Activated T-cell treated with anti-CD3 and anti-CD28 coated beads, Interleukin-2, amount 50 U/mL, for 1 hour (primary cell): ENCODE measurements at places on chromosomes 11 and 22.

- no peak for DNase-seq
Measured at GRCh38 chr11:37390576-37391083, 792.6 kb upstream of the RAG2 start.

GRCh38 chr11:121057922-121058321, 34.0 kb downstream of the TBCEL start:
- DNase-seq: no peak

DNA sequence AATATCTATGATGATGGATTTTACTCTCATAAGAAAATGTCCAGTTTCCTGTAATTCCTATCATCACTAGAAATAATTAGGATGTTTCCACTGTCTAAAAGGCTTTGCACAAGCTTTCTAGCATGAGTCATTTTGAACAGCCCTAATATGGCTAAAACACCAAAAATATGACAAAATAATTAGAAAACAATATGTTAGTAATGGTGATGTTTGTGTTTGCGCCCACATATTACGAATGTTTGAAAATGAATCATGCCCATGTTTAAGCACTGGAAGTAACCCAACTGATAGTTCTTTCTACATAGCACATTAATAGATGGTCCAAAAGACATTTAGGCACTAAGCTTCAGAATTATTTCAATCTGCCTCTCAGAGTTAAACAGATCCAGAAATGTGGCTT, 96.0 kb downstream of the TRPC6 start:
- DNase-seq: no peak

DNA sequence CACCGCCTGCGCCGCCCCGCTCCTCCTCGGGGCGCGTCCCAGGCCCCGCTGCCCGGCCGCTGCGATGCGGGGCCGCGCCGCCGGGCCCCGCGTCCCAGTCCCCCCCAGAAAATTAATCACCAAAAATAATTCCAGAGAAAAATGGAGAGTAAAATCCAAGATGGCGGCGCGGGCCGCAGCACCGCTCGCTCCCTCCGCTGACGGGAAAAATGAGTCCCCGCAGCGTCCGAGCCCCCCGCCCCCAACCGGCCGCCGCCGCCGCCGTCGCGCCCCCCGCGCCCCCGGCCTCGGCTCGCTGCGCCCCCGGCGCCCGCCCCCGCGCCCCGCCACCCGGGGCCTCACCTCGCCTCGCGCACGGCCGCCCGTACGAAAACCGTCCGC, at the start of gene KMT5B:
KMT5B (minus strand) TSS at position 162 of the 381 bp plus-strand sequence. CDS start 23,220 bp downstream, outside the sequence.
- DNase-seq: no peak

DNA sequence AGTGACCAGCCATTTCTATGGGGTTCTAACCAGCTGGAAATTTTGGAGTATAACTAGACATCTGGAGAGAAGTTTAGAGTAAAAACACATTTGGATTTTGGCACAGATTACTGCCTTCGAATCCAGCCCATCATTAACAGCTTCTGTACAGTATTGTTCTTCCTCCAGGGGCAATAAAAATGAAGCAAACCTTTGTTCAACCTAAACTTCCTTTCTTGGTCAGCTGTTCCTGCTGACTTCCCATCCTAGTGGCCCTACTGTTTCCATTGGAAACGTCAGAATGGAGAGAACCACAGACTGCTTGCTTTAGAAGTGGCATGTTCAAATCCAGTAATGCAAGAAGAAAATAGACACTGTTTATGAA, 203.7 kb upstream of the MTMR2 start:
- DNase-seq: no peak

GRCh38 chr11:128448200-128448886, 139.0 kb downstream of the ETS1 start:
- no peak for DNase-seq

GRCh38 chr11:113877670-113878055, 2.3 kb upstream of the USP28 start:
- no peak for DNase-seq

DNA sequence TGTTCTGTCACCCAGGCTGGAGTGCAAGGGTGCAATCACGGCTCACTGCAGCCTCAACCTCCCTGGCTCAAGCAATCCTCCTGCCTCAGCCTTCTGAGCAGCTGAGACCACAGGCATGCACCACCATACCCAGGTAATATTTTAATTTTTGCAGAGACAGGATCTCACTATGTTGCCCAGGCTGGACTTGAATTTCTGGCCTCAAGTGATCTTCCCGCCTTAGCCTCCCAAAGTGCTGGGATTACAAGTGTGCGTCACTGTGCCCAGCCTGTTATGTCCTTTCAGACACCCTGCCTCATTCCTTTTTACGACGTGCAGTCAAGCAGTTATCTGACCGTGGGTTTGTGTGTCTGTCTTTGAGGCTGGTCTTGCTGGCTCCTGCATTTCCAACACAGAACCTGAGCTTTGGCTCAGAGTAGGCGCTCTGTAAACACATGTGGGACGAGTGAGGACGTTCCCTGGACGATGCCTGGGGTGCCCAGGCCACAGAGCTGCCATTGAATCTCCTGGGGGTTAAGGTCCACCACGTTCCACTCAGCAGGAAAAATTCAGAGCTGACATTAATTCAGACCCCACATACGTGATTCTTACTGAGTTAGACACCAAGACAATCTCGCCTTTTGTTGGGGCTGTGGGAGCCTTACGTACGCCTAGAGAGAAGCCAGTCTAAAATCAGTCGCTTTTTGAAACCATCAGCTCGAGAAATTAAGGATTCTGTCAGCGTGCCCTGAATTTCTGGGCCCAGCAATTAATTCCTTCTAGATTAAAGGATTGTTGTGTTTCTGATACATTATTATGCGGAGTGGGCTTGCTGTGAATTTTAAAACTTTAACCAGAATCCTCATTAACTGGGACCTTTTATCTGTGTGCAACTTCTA, 21.5 kb upstream of the EMID1 start:
- DNase-seq: no peak

DNA sequence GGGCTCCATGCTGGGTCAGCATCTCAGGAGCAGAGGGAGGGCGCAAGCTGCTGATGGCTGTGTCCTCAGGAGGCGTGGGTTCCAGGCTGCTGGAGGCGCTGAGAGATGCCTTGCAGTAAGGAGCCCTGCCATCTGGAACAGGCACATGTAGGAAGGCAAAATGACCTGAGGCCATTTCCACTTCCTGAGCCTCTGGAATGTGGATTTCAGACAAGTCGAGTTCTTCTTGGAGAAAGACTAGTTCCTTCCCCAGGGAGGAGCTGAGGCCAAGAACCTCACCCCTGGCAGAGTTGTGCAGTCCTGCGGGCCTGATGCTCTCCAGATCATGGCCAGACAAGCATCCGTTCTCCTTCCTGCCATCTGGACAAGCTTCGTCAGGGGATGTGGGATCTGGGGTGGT, 19.3 kb downstream of the HPS4 start:
- DNase-seq: no peak

GRCh38 chr11:502288-503178, 4.5 kb downstream of the RNH1 start:
- DNase-seq: no peak

DNA sequence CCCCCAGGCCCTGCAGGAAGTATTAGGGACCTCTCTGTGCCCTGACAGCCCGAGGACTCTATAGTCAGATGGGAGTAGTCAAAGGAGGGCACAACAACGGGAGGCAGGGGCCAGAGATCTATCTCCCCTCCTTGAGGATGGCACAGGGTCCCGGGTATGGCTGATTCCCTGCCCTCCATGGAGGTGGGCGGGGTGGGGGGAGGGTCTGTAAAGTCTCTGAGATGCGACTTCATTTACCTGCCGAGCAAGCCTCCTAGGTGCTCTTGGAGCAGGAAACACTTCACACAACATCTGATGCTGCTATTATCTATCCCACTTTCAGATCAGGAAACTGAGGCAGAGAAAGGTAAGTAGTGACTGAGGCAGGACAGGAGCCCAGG, 769 bp upstream of the CDC42EP1 start:
- DNase-seq: no peak

- DNase-seq: no peak
Measured at GRCh38 chr22:19048531-19048930, 73.7 kb downstream of the DGCR2 start.

DNA sequence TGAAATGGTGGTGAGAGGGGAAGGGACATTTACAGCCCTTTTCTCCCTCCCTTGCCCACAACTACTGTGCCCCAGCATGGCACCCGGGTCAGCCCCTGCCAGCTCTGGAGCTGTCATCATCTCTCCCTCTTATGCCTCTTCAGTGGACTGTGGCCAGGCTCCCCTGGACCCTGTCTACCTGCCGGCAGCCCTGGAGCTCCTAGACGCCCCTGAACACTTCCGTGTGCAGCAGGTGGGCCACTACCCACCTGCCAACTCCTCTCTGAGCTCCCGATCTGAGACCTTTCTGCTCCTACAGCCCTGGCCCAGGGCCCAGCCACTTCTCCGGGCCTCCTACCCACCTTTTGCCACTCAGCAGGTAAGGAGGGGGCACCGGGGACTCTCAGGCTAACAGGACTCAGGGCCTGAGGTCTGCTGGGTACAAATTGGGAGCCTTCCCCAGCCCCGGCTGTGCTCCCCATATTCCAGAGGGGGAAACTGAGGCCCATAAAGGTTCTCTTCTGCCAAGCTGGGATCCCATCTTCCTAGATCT, 2.9 kb downstream of the TMEM132A start:
- DNase-seq: no peak

DNA sequence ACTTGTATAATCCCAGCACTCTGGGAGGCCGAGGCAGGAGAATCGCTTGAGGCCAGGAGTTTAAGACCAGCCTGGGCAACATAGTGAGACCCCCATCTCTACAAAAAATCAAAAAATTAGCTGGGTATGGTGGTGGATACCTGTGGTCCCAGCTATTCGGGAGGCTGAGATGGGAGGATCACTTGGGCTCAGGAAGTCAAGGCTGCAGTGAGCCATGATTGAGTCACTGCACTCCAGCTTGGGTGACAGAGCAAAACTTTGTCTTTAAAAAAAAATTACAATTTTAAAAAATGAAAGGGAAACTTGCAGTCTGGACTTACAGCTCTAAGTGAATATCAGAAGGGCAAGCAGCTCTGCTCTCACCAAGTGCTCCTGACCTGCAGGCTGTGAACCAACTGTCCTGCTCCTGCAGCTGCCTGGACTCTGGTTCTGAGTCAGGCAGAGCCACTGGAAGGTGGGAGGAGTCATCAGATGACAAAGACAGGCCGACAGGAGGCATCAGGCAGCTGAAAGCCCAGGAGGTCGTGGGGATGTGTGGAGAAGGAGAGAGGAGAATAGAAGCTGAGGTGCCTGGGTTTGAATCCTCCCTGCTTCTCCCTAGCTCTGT, 9.6 kb downstream of the SMTNL1 start:
- DNase-seq: no peak

DNA sequence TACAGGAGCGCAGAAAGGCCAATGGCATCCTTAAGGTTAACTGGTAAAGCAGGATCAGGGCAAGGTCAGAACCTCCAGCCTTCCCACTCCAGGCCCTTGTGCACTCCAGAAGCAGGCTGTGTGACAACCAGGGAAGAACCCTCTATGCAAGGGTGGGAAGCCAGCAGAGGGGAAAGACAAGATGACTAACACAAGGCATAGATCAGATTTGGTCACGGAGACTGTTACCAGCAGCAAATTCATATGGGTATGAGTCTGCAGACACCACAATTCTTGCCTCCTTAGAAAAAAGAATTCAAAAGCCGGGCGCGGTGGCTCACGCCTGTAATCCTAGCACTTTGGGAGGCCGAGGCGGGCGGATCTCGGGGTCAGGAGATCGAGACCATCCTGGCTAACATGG, 39.8 kb upstream of the MTNR1B start:
- DNase-seq: no peak

DNA sequence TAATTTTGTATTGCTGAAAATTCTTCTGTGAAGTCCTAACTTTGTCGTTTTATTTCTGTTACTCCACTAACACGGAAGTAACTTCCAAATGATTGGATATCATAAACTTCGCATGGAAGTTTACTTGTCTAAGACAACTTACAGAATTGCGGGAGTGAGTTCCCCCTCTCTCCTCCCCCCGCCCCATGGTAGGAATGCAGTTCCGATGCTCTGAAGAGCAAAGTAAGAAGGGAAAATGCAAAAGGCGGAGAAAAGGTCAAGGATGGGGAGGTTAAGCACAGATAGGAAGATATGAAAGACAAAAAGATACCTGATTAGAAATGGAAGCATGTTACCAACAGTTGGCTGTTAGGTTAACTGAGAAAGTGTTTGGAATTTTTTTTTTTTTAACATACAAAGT, 1.3 kb downstream of the EIF3M start:
- no peak for DNase-seq

- DNase-seq: peak; percentile 31
Measured at GRCh38 chr11:45252134-45252856, 33.8 kb downstream of the SYT13 start.

DNA sequence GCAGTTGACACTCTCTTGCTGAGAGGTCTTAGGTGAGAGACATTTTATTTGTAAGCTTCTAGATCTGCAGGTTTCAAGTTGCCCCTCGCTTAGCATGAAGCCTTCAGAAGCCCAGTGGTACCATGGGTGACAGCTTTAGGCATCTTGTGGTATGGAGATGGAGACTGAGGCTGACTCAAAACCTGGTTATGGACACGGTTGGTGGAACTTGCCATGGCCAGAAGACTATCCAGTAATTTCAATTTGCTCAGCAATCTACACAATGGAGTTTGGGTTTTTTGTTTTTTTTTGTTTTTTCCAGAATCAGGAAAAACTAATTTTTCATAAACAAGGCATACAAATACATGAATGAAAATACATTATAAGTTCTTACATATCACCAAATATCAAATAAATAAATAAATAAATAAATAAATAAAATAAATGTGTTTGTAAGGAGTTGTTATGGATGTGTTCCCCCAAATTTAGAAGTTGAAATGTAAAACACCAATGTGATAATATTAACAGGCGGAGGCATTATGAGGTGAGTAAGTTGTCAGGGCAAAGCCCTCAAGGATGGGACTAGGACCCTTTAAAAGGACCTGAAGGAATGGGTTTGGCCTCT, 22.6 kb downstream of the ETS1 start:
- no peak for DNase-seq

DNA sequence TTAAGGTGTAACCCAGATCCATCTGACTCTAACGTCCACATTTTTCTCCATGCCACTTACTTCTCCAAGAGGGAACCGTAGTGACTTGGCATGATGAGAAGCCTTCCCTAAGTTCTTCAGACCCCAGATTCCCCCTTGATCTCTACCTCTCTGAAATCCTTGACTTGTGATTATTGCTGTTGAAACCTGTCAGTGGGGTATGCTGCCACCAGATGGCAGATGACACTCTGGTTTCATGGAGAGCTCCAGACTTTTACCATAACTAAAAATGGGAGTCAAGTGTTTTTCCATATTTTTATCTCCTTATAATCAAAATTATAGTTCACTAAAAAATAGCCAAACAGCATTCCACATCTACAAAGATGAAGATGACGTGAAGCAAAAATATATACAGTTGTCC, 504.2 kb downstream of the SOX6 start:
- no peak for DNase-seq

DNA sequence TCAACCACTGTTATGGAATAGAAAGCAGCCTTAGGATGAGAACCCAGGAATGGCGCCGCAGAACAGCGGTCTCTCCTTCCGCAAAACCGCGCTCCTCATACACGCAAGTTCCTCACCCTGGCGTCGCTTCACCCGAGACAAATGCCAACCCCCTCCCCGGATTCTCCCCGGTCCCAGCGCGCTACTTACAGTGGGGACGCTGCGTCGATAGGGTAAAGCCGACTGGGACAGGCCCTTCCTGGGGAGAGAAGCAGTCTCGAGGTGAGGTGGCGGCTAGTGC, 287 bp downstream of the RPS13 start:
- DNase-seq: no peak
